ENCODE measurements at places on chromosomes 5 and 9.

DNA sequence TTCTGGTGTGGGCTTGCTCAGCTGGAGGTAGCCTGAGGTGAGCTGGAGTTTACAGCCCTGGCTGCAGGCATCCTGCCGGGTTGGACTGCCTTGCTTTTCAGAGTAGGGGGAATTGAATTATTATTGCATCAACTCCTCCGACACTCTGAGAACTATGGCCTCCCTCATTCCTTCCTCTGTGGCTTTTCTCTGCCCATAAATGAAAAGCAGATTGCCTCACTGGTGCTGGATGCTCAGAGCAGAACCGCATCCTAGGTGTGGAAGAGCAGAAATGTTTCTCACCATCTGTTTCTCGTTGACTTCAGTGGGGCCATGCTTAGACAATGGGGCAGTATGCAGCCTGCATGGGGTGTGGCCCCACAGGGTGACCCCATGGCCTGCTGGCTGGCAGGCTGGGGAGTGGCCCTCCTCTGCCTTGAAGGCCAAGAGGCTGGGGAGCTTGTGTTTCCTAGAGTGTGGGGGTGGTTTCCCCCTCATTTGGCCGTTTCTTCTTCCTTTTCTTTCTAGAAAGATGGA is 27.3 kb upstream of the TGFBI start:
- DNase-seq: no peak

- DNase-seq: no peak
Observed at GRCh38 chr5:138725818-138726416, 27.3 kb upstream of the CTNNA1 start.

DNA sequence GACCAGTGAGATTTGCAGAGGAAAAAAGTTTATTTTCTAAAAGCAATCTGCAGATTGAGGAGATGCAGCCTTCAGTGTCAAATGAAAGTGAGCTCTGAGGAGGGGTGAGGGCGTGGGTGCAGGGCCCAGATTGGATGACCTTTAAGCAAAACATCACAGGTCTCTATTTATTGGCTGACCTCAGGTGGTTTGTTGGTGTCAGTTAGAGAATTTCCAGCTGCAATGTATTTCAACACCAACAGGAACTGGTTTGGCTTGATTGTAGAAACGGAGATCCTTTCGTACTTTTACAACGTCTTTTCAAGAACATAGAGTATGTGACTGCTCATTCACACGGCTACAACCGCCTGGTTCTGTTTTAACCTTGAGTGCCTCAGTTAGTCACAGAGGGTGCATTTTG is 1069.1 kb downstream of the EFNA5 start:
- no peak for DNase-seq

DNA sequence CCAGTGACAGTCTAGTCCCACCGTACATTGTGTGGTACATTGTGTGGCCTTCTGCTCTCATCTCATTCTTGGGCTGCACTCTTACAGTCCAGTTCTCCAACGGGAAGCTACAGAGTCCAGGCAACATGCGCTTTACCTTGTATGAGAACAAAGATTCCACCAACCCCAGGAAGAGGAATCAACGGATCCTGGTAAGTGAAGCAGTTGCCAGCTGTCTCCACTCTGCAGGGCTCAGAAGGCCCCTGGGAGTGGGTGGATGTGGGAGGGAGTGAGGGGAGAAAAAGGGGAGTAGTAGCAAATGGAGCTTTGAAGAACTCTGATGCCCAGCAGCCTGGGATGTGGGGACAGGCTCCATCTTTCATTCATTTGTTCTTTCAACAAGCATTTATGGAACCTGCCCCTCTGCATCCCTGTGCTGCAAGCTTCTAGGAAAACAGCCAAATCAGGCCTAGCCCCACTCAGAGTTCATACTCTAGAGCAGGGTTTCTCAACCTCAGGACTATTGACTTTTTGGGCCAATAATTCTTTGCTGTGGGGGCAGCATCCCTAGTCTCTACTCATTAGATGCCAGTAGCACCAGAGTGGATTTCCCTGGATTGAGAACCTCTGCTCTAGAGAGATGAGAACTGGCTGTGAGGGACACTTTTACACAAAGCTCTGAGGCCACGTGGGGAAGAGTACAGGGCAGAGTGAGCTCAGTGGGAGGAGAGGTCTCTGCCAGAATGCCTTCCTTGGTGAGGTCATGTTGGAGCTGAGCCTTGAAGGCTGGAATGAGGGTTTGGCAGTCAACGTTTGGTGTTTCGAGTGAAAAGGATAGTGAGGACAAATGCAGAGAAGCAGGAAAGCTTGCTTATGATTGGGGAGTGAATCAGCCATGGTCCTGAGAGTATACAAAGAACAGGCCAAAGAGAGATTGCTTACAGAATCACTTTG is 1.1 kb downstream of the POLR1E start:
- DNase-seq: no peak

DNA sequence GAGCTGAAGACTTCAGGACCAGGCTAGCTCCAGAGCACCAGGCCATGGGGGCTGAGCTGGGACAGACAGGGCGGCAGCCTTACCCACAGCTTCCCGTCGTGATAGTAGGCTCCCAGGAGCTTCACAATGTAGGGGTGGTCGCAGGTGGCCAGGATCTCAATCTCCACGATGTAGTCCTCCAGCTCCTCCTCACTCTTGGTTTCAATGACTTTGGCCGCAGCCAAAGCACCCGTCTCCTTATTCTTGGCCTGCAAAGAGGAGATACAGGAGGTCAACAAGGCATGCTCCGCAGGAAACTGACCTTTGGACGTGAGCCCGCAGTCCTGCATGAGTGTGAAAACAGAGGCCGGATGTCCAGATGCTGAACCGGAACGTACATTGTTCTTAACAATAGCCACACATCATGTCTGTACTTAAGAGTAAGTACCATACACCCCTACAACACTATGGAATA is 31.5 kb downstream of the STK10 start:
- no peak for DNase-seq

DNA sequence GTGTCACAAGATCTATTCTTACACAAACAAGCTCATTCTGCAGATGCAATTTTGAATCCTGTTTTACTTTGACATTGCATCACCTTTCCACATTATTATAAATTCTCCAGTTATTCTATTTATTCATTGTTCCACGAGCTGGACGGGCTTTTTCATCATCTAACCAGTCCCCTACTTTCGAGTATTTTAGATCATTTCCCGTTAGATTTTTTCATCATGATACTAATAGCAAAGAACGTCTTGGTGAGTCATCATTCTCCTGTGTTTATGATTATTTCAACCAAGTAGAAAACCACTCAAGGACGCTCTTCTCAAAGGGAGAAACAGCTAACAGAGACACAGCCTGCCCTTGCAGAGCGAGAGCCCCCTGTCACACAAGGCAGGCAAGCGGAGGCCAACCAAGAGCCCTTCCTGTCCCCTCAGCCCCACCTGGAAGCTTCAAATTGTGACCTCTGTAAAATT is 15.1 kb downstream of the BBLN start:
- DNase-seq: no peak

DNA sequence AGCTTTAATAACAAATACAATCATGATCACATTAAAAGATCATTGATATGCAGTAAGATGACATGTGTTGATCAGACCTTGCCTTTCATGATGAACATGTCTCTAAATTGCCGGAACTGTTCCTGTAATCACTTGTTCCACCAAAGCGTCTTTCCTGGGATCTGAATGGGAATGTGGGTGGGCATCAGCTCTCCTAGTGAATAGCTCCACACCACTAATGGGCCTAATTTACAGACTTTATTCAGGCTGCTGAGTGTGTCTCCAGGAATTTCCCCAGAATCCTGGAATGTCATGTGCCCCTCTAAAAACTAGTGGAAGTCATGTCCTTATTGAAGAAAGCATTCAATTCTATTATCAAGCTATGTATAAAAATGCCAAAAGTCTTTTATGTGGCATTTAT is 765.1 kb upstream of the CTNND2 start:
- DNase-seq: no peak

DNA sequence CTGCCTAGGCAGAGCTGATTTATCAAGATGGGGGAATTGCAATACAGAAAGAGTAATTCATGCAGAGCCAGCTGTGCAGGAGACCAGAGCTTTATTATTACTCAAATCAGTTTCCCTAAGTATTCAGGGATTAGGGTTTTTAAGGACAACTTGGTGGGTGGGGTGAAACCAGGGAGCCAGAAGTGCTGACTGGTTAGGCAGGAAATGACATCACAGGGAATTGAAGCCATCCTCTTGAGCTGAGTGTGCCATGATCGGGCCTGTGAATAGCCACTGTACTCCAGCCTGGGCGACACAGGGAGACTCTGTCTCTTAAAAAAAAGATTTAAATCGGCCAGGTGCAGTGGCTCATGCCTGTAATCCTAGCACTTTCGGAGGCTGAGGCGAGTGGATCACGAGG is 45.3 kb upstream of the CDK5RAP2 start:
- no peak for DNase-seq

GRCh38 chr9:33184963-33185362 is 17.8 kb upstream of the B4GALT1 start:
- DNase-seq: no peak

DNA sequence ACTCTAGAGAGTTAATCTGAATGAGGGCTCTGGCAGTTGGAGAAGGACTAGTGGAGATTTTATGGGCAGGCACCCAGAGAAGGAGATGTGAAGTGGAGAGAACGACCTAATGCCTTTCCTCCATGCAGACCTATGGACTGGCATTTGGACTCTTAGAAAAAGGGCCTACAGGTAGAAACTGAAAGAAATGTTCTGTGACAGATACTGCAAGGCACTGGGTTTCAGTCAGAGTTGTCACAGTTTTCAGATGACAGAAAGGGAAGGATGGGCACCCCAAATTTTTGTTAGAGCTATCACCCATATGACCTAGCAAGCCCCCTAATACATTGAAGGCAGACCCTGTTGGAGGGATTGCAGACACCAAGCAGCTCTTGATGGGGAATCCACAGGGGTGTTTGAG is 406.8 kb downstream of the CCDC171 start:
- no peak for DNase-seq

DNA sequence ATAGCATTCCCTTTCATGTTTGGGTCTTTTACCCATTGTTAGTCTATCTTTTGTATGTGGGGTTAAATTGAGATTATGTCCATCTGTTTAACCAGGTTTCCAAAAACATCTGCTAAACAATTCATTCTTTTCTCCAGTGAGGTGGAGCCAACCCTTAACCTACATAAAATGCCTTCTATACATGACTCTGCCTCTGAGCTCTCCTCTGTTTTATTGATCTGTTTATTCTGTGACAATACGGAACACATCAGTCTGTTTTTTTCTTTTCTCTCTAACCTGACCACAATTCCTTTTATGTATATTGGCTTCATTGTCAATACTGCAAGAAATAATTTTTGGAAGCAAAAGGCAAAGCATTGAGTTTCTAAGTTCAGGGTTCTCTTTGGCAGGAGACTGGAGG is 9.9 kb upstream of the ARL15 start:
- DNase-seq: no peak

DNA sequence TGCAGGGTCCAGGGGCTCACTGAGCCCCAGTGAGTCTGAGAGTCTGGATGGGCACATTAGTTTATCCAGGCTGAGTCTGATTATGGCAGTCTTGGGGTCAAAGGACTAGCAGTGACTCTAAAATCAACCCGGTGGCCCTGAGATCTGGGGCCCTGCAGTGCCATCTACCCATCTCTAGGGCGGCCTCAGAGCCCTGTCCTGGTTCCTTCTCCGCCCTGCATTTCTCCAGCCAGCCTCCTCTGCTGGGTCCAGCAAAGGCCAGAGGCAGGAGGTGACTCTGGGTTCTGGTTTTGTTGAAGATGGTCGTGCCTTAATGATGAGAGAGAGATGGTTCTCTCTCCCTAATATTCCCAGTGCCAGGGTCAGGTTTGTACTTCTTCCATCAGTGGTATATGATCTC is 15.0 kb downstream of the DCANP1 start:
- DNase-seq: no peak

DNA sequence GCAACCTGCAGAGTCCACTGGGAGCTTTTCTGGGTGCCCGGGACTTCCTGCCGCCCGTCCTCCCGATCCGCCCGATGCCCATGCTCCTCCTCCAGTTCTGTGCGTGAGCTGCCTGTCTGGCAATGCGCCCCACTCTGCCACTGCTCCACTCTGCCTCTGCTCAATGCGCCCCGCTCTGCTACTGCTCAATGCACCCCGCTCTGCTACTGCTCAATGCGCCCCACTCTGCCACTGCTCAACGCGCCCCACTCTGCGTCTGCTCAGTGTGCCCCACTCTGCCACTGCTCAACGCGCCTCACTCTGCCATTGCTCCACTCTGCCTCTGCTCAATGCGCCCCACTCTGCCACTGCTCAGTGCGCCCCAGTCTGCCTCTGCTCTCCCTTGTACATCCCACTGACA is 436.0 kb downstream of the NR2F1-AS1 start:
- no peak for DNase-seq

DNA sequence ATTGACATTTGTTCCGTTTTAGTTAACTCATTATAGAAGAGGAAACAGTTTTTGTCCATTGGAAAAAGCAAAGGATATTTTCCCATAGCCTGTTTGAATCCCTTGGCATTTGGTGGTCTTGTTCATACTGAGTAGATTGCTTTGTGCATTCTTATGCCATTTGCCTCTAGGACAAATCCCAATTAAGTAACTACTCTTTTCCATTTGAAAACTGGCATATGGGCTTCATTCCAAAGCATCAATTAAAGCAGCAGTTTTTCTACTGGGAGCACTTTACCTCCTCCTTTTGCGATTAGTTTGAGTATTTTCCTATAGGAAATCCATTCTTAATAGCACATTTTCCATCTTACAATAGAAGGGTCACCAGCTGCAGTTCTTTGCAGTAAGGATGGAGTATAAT is 31.2 kb downstream of the GPR21 start:
- no peak for DNase-seq

GRCh38 chr5:173618927-173619519 is 2.6 kb upstream of the BOD1 start:
- DNase-seq: peak; percentile 68

DNA sequence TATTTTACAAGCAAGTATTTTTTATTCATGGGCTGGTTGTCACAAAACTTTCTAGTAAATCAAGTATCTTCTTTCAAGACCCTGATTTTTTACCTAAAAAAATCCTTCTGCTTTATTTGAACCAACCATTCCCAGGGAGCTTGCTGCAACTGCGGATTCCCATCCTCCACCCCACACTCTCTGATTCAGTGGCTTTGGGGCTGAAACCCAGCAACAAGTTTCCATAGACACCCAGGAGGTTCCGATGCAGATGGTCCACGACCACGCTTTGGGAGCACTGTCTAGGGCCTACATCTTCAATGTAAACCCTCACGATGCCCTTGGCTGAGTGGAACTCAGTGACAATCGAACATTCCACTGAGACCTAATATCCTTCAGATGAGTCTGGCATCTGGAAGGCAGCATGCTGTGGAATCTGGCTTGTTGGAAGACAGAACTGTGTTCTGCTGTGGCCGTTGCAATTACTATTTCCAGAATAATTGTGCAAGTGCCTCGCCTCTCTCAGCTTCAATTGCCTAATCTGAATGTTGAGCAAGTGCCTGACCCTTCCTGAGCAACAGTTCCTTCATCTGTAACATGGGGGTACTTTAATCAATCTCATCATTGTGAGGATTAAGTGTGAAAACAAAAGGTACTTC is 105.1 kb downstream of the INSYN2B start:
- no peak for DNase-seq

GRCh38 chr5:172881691-172882370 is 47.8 kb downstream of the ERGIC1 start:
- no peak for DNase-seq

GRCh38 chr9:109509611-109510010 is 11.5 kb upstream of the PTPN3 start:
- DNase-seq: no peak
